Stimulated activated CD8-positive, alpha-beta memory T cell treated with anti-CD3 and anti-CD28 coated beads, Interleukin-4, amount 100 ng/mL, for 1 hour (primary cell): ENCODE measurements at places on chromosomes 13 and 19.

GRCh38 chr19:32720216-32720935 lies 809 bp downstream of the TDRD12 start:
- DNase-seq: no peak

DNA sequence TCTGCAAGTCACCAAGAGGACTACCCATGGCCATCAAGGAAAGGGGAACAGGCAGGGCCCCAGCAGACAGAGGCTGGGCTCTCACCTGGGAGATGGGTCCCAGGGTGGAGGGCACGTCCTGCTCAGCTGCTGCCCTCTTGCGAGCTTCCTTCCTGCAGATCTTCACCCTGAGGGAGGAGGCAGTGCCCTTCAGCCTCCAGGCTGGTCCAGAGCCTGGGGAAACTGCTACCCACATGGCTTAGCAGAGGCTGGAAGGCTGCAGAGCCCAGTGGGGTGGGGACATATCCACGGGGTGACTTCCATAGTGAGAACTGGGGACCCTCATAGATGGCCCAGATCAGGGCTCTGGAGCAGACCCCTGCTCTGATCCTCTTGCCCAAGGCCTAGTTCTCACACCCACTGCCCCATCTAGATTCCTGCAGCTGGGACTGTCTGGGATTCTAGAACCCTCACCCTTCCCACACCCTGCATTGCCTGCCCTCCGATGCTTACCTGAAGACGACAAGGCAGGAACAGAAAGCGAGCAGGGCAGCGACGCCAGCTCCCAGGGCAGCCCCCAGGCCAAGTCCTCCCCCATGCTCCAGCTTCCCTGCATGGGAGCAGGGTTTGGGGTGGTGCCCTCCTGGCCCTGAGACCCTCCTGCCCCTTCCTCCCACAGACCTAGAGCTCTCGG lies 9.0 kb downstream of the SIGLEC11 start:
- no peak for DNase-seq

DNA sequence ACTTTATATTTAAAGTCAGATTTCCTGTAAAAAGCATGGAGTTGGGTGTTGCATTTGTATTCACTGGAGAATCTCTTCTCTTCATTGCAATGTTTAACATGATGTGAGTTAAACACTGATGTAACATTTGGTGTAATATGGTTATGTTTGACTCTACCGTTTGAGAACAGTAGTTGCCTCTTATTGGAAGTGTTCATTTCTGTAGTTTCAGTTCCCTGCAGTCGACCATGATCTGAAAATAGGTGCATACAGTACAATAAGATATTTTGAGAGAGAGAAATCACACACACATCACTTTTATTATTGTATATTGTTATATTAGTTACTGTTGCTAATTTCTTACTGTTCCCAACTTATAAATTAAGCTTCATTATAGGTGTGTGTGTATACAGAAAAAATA lies 105.2 kb upstream of the SPACA7 start:
- no peak for DNase-seq

- DNase-seq: no peak
Measured at GRCh38 chr13:30829833-30830637, 76.0 kb upstream of the MEDAG start.

GRCh38 chr13:44096901-44097300 lies 217.2 kb downstream of the LACC1 start:
- no peak for DNase-seq

DNA sequence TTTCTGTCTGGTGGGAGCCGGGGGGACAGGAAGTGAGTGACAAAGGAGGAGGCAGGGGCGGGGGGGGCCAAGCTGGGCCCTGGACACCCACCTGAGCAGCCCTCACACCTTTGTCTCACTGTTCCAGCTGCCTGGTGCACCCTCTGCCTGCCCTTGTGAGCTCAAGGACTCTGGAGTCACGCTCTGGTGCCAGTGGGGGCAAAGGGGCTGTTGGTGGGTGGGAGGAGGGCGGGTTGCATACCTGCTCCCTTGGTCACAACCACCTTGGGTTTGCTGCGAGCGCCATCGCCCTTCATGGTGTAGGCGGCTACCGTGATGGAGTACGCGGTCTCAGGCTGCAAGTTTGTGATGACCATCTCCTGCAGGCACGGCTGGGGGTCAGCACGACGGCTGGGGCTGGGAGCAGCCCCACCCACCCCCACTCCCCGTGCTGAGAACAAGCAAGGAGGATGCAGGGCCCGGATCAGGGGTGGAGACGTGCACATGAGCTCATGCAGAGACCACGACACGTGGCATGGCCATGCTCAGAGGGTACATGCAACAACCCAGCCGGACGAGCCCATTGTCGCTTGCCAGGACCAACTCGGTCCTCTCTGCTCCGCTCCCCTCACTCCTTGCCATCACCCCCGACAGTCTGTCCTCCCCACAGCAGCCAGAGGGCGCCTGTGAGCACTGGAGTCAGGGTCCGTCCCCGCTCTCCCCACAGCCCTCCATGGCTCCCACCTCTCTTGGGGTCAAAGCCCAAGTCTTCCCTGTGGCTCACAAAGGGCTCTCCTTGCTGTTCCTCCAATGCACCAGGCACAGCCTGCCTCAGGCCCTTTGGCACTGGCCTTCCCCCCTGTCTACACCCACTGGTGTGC lies 114.9 kb downstream of the PTPRS start:
- DNase-seq: no peak

GRCh38 chr13:31452525-31452924 lies 252.8 kb downstream of the B3GLCT start:
- DNase-seq: no peak

DNA sequence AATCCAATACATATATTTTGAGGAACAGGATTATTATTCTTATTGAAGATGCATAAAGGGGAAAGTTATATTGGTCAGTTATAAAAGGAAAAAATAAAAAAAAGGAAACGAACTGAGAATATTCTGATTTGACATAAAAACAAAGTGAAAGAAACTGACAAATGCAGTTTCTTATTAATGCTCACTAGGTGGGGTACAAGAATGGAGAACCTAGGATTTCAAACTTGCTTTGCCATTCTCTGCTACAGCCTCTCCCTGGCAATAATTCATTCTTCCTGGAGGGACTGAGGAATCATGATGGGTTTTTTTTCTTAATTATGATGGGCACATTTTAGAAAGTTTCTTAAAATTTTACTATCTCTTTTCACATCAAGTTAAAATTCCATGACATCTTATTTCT lies 154.9 kb downstream of the PCDH9 start:
- no peak for DNase-seq

- DNase-seq: no peak
Measured at GRCh38 chr19:32241306-32241705, 104.1 kb upstream of the ZNF507 start.

GRCh38 chr13:54787754-54788153 lies 1759.1 kb downstream of the OLFM4 start:
- DNase-seq: no peak

GRCh38 chr13:79937771-79938216 lies 403.1 kb downstream of the SPRY2 start:
- DNase-seq: no peak

DNA sequence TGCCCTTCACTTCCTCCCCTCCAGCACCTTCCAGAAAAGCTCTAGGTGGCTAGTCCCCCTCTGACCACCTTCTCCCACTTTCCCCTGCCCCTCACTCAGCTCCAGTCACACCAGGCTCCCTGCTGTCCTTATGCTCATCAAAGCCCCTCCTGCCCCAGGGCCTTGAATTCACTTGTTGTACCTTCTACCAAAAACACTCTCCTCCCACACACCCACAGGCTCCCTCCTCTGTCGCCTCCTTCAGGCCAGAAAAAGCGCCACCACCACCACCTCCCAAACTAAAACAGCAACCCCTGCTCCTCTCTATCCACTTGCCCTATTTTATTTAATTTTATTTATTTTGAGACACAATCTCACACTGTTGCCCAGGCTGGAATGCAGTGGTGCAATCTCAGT lies 4.8 kb upstream of the CEACAM16 start:
- no peak for DNase-seq

DNA sequence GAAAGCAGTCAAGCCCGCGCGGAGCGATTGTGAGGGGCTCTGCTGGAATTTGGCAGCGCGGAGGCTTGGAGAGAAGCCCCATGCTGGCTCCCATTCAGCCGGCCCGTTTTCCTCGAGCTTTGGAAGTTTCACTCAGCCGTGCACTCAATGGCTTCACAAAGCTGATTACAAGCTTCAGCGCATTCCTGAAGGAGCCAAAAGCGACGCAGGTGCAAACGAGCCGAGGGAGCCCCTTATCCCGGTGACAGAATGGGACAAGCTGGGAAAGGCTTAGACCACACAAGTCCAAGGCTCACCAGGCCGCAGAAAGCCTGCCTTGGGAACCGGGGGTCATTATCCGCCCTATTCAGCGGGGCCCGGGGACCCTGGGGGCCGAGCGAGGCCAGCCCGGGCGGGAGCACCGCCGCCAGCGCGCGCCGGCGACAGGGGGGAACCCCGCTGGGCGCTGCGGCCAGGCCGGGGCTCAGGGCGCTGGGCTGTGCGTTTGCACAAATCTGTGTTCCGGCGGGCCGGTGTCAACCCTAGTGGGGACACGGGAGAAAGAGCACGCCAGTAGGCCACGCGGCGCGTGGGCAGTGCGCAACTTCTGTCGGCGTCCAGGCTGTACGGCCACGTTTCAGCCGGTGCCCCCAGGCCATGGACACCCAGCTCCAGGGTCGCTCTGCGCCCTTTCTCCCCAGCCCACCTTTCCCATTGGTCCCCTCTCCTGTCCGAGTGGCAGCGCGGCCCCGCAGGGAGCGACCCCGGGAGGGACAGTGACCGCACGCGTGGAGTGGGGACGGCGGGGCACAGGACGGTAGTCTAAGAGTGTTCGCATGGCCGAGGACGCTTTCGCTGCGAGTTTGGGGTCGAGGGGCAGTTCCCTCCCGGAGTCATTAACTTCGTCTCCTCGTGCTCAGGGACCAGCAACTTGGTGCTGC lies 37.3 kb downstream of the SOX1 start:
- DNase-seq: no peak

- DNase-seq: no peak
Measured at GRCh38 chr13:31859571-31859970, 120.2 kb downstream of the RXFP2 start.
